ENCODE measurements at places on chromosomes 3 and 15.

DNA sequence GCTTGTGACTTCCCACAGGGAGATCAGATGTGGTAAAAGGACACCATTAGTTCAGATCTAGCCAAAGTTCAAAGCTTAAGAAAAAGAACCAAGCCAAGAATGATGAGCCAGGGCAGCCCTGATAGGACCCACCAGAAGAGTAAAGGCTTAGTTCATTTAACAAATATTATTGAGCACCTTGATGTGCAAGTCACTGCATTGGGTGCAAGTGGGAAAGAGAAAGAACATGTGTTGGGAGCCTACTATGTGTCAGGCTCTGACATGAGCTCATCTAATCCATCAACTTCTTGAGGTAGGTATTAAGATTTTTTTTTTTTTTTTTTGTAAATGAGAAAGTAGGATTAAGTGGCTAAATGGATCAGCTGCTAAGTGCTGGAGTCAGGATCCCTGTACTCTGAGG lies 53.4 kb upstream of the PIAS1 start:
- no peak for DNase-seq

GRCh38 chr3:132404276-132404675 lies 13.0 kb upstream of the DNAJC13 start:
- DNase-seq = no peak

DNA sequence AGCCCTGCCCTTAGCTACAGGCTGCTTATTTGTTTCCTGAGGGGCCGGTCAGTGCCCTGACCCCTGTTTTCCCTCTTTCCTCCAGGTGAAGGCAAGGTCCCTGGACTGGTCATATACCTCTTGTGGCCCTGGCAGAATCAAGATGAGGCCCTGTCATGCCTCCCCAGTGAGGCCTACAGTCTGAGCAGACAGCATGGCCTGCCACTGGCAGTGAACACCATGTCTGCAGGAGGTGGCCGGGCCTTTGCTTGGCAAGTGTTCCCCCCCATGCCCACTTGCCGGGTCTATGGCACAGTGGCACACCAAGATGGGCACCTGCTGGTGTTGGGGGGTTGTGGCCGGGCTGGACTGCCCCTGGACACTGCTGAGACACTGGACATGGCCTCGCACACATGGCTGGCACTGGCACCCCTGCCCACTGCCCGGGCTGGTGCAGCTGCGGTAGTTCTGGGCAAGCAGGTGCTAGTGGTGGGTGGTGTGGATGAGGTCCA lies 1.2 kb downstream of the KLHDC8B start:
- DNase-seq = no peak

DNA sequence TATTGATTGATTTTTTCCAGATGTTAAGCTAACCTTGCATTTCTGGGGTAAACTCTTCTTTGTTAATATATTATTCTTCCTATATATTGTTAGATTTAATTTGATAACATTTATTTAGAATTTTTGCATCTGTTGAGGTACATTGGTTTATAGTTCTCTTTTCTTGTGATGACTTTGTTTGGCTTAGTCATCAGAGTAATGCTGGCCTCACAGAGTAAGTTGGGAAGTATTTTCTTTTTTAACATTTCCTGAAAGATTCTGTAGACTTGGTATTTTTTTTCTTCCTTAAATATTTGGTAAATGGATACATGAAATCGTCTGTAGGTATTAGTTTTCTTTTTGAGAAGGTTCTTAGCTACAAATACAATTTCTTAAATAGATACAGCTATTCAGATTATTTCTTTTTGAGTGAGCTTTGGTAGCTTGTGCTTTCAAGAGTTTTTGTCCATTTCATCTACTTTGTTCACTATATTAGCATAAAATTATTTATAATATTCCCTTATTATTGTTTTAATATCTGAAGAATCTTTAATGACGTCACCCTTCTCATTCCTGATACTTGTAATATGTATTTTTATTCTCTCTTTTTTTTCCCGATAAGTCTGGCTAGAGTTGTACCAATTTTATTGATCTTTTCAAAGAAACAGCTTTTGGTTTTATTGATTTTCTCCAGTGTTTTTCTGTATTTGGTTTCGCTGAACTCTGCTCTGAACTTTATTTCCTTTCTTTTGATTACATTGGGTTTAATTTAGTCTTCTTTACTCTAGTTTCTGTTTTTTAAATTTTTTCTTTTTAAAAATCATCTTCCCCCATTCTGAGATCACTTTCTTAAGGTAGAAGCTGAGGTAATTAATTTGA lies 6.5 kb upstream of the HPS3 start:
- no peak for DNase-seq

GRCh38 chr15:31387479-31388118 lies 61.0 kb downstream of the KLF13 start:
- no peak for DNase-seq

DNA sequence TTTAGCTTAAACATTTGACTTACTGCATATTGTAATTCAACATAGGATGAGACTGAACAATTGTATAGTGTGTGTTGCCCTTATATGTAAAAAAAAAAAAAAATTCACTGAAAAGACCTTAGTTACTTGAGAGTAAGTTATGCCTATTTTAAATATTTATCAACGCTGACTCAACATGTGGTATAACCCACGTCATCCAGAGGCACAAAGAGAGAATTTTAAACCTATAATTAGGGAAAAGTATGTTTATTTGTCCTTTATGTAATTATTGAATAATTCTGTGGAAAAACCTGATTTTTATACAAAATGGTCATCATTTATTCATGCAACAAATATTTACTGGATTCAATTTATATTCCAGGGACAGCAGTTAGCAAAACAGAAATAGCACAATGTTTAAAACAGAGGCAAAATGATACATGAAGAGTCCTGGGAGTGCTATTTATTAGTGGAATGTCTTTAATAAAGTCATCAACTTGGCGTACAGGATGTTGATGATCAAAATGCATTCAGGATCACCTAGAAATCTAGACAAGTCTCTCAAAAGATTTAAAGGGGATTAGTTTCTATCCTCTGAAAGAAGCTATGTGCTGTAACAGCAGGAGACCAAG lies 223.7 kb downstream of the PCCB start:
- no peak for DNase-seq

DNA sequence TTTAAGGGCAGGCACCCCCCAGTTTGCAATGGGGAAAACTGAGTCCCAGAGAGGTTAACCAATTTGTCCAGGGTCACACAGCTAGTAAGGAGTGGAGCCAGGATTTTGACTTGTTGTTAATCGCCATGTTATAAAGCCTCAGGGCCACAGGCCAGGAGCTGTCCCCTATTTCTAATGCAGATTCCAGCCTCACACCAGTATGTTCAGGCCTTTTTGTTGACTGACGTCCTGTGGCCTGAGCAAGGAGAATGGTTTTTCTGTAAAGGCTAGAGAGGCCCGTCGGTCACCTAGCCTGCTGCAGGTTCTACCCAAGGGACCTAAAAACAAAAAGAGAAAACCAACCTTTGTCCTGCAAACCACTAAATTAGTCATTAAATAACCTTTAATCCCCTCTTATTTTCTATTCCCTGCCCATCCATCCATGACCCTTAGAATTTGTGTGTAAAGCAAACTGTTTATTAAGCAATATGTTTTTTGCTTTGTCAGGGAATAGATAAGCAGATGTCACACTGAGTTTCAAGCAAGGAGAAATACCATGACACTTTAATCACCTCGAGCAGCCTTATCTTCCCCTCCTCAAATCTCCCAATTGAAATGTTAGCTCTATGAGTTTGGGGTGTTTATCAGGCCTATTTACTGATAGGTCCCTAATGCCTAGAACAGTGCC lies 14.1 kb downstream of the ACOX2 start:
- no peak for DNase-seq

DNA sequence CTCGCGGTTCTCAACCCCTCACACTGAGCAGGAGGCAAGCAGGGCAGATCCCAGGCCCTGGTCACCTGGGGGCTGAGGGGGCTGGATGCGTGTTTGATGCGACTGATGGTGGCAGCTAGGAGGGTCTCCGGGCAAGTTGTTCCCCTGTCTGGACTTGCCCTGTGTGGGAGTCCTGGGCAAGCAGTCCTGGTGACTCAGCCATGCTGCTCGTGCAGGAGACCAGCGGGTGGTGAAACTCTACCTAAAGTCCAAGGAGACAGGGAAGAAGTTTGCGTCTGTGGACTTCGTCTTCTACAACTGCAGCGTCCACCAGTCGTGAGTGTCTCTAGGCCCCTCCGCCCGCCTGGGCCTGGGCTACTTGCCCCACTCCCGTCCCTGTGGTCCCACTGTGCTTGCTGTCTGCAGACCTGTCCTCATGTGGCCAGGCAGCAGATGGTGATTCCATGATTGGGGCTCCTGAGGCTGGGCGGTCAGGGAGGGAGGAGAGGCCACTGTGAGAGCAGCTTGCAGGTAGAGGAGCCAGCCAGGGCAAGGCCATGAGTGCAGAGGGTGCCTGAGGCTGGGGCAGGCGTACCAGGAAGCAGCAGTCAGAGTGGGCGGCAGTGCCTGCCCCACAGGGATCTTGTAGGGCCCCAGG lies 23.1 kb downstream of the PLXNA1 start:
- DNase-seq = no peak

GRCh38 chr3:135784557-135784956 lies 181.0 kb upstream of the PPP2R3A start:
- DNase-seq = no peak

DNA sequence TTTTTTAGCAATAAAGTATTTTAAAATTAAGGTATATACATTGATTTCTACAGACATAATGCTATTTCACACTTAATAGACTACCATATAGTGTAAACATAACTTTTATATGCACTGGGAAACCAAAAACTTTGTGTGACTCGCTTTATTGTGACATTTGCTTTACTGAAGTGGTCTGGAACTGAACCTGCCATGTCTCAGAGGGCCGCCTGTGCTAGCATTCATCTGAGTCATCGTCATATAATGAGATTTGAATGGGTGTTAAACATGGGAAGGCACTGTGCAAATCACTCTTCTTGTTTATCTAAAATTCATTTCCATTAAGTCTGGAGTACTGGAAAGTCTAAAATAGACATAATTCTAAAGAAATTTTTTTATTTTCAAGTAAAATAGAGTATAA lies 12.9 kb downstream of the EIF2AK4 start:
- no peak for DNase-seq

DNA sequence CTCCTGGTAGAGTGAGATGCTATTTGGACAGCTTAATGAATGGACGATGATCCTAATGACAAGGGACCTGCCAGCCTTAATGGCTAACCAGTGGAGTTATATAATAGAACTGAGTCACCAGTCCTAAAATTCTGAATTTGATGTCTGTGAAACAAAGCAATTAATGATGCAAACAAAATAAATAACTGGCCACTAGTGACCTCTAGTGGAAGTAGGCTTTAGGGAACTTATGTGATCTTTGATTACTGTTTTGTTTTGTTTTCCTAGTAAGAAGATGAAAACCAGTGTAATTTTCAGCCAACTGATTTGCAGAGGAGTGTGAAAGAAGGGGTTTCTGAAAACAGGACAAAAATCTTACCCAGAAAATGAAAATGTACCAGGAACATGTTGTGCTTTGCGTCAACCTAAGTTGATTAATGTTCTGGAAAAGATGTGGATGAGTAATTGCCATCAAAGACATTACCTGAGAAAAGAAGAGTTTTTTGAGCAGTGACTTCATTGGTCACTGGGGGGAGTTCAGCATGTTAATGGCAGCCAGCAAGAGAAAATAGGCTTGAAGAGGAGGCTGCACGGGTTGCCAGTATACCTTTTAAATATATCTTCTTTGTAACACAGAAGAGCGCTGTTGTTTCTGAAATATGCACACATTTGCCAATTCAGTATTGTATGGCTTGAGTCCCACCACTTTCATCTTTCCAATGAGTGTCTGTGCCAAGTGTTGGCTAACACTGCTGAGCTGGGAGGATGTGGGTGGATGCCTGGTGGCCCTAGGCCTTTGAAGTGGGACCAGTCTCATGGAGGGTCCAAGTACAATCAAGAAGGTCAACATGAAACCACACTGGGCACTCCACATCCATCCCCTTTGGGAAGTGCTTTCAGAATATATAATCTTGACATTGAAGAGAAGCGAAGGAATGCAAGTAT lies 9.3 kb downstream of the VEPH1 start:
- DNase-seq = no peak

GRCh38 chr3:46184469-46184868 lies 23.6 kb downstream of the CCR1 start:
- no peak for DNase-seq

- no peak for DNase-seq
Measured at GRCh38 chr3:154684021-154684420, 254.0 kb upstream of the GPR149 start.

- no peak for DNase-seq
Measured at GRCh38 chr3:77254967-77255831, 215.3 kb downstream of the ROBO2 start.

DNA sequence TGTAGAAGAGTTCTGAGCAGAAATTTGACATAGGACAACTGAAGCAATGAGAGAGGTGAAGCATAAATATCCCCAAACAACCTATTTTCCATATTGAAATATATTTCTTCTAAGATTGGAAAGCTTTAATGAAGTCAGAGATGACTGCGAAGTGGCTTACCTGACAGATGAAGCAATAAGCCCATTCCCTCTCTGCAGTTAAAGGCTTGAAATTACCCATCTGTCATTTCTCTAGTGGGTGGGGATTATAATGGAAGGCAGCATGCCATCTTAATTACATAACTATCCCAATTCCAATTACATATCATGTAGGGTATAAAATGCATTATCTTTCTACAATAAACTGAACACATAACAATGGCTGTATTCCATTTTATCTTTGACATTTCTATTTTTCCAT lies 1070.5 kb downstream of the SI start:
- DNase-seq = no peak

DNA sequence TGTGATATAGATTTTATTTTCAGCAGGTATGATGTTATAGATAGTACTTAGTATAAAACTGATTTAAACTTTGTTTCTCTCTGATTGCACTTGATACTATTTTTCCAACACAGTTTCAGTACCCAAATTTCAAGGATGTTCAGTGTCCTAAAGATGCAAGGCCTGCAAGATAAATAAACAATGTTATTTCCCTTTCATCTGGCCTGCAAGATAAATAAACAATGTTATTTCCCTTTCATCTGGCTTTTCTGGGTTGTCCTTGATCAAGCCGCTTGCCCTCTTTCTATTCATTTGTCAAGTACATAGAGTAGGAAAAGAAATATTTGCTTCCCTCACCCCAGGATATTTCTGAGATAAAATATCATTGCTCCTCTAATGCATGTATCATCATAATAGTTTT lies 571.0 kb downstream of the FGF12 start:
- no peak for DNase-seq

GRCh38 chr15:33425142-33425541 lies 114.4 kb downstream of the RYR3 start:
- no peak for DNase-seq

- DNase-seq = no peak
Measured at GRCh38 chr15:74511583-74511982, 29.4 kb upstream of the ARID3B start.
